ENCODE measurements at places on chromosomes 12 and 14.

DNA sequence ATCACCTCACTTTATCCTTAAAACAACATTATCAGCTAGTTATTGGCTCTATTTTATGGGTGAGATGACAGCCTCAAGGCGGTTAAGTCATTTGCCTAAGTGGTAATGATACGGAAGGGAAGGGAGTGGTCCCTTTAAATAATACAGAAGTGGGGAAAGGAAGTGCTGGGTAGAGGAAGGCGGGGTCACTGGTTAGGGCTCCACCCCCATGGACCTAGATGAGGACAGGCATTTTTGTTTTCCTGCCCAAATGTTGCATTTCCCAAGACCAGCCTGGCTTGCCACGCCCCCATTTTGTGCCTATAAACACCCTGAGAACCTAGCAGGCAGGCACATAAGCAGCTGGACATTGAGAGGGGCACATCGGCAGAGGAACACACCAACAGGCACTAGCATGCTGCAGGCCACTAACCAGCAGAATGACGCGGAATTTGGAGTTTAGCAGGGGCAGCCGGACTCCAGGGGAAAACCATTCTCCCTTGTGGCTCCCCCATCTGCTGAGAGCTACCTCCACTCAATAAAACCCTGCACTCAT, 100.9 kb downstream of the EPS8 start:
- no peak for DNase-seq

DNA sequence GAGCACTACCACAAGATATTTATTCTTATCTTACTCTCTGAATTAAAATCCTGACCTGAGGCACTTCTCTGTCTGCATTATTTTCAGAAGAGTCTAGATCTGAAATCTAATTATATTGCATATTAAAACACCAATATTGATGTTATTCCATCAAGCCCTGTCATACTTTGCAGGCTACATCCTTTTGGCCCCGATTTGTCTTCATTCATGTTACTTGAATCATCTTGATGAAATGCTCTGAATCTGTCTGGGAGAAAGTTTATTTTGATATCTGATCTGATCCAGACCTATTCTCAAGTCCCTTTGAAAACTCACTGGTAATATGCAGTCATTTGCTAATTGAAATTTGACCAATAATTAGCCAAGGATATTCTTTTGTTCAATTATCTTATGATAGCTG, 79.9 kb downstream of the BBS10 start:
- no peak for DNase-seq

DNA sequence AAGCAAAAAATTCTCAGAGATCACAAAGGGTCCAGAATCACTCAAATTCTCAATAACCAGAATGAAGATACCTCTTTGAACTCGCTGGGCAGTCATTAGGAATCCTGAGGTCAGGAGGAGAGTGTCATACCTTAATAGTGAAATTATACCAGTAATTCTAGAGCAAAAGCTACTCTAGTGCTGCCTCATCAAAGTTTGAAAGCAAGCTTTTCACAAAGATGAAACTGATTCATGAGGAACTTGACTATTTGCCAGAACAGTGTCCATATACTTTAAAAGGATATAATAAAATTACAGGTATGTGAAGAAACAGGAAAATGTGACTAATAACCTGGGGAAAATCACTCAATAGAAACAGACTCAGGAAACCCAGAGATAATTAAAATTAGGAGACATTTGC, 44.5 kb downstream of the EML5 start:
- DNase-seq: no peak

DNA sequence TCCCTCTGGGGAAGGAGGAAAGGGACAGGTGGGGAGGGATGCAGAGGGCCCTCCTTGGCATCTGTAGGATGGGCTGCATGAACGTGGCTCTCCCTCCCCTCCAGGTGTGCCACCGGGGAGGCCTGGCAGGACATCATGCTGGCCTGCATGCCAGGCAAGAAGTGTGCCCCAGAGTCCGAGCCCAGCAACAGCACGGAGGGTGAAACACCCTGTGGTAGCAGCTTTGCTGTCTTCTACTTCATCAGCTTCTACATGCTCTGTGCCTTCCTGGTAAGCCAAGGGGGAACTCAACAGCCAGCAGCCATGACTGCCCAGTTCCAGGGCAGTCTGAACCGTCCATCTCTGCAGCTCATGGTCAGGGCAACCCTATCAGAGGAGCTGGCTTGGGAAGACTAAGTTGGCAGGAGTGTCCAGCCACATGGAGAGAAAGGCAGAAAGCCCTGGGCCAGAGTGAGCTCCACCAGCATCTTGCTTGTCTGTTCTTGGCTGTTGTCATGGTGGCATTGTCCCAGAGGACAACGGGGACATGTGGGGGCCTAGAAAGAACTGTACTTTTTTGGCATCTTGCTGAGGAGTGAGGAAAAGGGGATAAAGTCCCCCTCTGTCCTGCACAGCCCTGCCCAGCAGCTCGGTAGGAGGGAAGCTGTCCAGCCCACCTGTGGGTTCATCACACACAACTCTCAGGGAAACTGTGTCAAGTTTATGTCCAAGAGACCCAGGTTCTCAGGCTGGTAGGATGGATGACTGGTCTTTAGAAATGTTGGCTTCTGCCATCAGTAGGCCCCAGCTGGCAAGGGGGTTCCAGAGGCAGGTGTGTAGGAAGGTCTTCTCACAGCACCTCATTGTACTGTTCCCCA, 129.8 kb upstream of the FKBP4 start:
- DNase-seq: no peak

GRCh38 chr14:79600406-79600805, 610.9 kb downstream of the DIO2 start:
- no peak for DNase-seq

- DNase-seq: no peak
Observed at GRCh38 chr12:133156125-133156690, 25.1 kb upstream of the ZNF268 start.

All from progenitor cell of endocrine pancreas (in vitro differentiated cells).